ENCODE measurements at places on chromosomes 2 and 18.
A peak's percentile ranks its signal among the peaks of the same experiment; 100 is the strongest.

GRCh38 chr2:127597984-127598380 lies 48.0 kb upstream of the GPR17 start:
- no peak for DNase-seq

- DNase-seq: no peak
Observed at GRCh38 chr2:26492749-26493515, 15.0 kb upstream of the OTOF start.

- no peak for DNase-seq
Observed at GRCh38 chr2:229851870-229852269, 69.9 kb downstream of the TRIP12 start.

DNA sequence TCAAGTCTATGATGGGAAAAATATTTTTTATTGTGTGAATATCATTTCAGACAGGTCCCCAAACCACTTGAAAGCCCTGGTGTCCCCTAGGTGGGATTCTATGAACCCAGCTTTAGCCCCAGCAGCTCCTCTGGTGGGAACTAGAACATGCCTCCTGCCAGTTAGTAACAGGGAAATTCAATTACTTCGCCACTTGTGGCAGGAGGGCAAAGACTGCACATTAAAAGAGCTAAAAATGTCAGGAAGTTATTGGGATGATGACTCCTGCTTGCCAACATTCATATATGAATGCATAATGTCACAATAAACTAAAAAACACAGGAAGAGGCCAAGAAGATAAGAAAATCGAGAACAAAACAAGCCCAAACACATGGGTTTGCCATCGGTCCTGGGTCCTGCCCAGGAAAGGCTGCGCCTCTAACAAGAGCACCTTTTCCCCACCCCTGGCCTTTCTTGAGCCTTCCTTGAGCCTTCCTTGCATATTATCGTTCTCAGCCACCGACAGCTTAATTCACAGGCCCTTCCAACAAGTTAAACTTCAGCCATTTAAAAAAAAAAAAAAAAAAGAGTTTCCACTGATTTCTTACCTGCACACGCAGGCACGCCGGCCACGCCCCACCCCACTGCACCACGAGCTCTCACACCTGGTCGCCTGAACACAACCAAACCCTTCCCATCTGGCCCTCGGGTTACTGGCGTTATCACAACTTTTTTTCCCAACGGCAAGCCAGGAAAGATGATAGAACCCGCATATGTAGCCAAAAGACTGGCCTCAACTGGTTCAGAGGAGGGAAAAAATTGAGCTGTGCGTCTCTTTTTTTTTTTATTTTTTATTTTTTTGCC lies 23.4 kb downstream of the BCL11A start:
- DNase-seq: no peak

DNA sequence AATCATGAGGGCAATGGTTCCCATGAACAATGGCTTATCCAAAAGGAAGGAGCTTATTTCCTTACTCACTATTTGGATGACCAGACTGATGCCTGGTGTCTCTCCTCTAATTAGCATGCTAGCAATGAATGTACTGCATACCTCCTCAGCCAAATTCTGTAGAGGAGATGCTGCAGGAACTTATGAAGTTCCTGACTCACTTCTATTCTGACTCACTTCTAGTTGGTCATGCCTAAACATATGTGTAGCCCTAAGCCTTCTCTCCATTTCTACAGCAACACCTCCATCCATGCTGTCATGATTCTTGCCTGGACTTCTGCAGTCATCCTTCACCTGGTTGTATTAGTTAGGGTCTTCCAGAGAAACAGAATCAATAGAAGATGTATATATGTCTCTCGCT lies 59.9 kb upstream of the MRPS9 start:
- DNase-seq: no peak

DNA sequence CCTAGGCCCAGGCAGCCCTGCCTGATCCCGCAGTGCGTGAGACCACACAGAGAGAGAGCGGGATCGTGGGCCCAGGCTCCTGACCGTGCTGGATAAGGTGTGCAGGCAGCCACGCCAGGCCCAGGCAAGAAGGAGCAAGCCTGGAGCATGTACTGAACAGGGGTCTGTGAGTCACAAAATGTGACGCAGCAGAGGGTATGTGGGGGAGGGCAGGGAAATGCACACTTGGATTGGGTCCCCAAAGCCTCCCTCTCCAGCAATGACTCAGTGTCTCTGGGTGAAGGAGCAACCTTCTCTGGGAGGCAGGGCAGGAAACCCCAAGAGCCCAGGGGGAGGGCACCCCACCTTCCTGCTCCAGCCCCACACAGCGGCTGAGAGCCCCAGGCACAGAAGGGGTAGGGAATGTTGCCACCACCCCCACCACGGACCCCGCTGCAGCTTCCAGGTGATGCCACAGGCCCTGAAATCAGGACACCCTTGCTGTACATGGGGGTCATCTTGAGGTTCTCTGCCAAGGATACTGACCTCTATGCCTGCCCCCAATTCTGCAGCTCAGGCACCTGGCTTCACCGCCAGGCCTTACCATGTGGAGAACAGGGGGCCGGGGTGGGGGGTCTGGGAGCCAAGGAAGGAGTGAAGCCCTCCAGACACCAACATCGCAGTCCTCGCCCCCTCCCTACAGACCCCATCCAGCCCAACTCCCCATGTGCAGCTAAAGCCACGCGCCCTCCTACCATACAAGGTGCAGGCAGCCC lies 1.3 kb upstream of the GPC1 start:
- DNase-seq: peak; percentile 81

DNA sequence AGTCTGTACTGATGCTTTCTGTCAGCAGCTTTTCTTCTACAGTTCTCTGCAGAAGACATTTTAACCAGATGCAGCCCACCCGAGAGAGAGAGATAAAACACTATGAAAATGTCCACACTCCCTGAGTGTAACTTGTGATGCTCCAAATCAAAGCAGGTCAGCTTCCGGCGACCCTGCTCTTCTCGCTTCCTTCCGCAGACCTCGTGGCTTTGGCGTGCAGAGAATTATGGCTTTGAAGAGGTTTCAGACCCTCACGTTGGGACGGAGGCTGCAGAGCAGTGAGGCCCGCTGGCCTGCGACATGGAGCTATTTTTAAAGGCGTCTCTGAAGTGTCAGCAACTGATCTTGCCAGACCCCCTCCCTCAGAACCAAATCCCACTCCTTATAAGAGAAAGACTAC lies 41.8 kb downstream of the TMEM163 start:
- no peak for DNase-seq

GRCh38 chr18:4672162-4672561 lies 217.1 kb upstream of the DLGAP1 start:
- DNase-seq: no peak

- DNase-seq: no peak
Observed at GRCh38 chr18:26405190-26405801, 143.1 kb downstream of the KCTD1 start.

DNA sequence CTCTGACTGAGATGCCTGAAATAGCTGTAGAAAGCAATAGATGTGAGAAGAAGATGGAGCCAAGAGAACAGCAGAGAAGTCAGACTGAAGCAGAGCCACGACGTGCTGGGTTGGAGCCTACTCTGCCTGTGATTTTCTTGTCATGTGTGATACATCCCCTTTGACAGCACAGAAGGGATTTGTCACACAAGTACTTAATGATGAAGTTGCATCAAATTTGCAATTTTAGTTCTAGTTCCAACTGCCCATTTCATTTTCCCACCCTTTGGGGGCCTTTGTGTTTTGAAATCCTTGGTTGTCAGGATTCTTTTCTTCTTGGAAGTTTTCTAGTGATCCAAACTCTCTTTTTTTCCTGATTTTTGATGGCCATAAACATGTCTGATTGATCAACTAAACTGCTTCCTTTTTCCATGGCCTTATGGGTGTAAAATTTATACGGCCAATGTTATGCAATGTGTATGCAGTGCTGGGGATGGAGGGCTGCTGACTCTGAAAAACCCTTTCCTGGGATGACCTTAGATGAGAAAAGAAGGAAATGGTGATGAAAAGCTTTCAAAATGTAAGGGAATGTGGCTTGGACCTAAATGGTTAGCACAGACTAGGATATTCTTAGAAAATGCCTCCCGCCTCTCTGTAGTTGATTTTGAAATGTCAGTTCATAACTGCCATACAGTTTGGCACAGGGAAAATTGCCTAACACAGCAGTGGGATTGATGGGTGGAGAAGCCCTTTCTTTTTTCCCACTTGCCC lies 9.6 kb upstream of the B3GNT2 start:
- DNase-seq: no peak

DNA sequence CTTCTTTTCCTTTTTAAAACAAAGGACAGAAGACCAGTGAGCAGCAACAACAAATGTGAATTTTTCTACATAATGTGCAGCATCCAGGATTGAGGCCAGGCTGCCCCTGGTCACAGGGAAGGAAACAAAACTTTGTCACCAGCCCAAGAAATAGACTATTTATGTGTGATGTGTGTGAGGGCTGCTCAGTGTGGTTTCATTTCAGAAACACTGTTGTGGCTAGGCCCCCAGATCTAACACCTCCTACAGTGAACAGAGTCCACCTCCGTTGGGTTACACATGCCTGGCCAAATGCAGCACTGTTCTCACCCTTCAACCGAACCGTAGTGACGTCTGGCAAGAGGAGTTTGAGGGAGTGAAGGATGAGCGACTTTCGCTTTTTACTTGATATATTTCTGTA lies 146.3 kb upstream of the RIOK3 start:
- DNase-seq: no peak

DNA sequence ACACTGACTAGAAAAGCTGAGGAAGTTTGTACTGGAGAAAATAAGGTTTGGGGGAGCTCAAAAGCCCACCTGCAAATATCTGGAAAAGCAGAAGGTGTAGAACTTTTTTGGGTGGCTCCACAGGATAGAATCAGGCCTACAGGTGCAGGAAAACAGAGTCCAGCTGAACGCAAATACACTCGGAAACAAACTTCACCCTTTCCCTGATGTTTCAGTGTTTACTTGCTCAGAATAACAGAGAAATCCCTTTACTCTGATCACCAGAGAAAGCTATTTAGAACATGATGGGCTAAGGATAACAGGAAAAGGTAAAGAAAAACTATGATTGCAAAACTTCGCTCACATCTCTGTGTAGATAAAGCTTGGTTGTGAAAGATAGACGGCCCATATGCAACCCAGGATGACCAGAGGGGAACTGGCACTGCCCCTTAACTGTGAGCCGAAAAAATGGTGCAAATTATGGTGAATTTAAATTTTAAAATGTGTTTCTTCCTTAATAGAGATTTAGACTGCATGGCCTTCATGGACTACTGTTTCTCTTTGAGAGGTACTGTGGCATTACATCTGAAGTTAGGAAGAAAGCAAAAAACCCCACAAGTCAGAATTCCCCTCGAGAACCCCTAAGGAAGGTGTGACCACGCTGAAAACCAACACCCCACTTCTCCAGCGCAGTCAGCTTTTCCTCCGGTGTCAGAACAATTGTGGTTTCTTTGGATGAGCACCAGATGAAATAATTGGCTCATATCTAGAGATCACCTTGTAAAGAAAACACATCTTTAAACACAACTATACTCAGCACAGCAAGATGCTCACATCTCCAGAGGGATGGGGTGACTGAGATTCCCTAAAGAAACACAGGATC lies 84.5 kb upstream of the TMEM247 start:
- no peak for DNase-seq

DNA sequence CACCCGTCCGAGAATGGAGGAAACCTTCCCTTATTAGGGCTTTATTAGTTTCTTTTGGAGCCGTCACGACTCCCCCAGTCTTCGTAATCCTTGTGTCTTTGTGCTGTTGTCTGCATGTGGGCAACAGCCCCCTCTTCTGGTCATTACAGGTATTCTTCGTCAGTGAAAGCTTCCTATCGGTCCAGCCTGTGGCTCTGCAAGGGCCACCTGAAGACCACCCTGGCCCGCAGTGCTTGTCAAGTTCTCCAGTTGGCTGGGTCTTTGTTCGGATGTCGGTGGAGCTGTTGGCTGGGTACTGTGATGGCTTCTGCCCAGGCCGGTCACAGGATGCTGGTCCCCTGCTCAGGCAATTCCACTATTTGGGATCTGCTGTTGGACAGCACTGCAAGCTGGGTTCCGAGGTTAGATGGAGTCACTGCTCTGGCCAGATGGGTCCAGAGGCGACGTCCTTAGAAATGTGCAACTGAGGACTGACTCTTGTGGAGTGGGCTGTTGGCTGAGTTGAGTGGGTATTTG lies 19.2 kb downstream of the E2F6 start:
- peak; percentile 42 for DNase-seq

DNA sequence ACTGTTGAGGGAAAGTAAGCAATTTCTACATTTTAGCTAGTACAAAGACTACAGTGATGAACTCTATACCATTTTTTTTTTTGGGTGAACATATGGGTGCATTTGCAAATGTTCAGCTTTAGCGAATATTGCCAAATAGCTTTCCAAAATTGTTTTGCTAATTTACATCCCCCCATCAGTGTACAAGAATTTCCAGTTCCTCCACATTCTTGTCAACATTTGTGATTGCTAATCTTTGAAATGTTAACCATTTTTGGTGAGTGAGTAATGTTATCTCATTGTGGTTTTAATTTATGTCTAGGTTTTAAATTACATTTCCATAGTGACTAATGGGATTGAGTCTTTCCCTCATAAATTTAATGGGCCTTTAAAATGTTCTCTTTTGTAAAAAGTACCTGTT lies 16.4 kb upstream of the CNRIP1 start:
- DNase-seq: peak; percentile 71

GRCh38 chr2:43491065-43491639 lies 104.7 kb downstream of the THADA start:
- no peak for DNase-seq

DNA sequence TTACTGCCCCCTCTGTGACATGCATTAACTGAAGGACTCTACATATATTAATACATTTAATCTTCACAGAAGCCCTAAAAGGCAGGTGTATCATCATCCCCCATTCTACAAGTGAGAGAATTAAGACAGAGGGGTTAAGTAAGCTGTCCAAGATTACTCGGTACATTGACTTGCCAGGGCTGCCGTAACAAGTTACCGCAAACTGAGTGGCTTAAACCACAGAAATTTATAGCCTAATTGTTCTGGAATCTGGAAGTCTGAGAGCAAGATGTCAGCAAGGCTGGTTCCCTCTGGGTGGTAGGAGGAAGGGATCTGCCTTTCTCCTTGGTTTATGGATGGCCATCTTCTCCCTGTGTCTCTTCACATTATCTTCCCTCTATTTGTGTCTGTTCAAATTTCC lies 605.5 kb downstream of the EPHA4 start:
- DNase-seq: peak; percentile 6

DNA sequence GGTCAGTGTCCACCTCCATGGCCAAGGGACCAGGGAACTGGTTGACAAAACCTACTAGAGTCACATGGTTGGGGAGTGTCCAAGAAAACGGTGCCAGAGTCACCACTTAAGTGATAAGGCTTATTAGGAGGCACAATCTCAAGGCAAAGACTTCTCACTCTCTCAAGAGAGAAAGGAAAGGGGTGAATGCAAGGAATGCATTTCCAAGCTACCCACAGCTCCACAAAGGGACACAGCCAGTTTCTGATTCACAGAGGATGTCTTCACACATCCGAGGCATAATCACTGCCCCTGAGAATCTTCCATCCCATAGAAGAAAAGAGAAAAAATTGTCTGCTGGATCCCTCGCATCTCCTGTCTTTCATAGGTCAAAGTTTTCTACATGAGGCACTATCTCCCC lies 269.3 kb downstream of the TNS1 start:
- no peak for DNase-seq

GRCh38 chr18:2448565-2449151 lies 122.6 kb downstream of the METTL4 start:
- no peak for DNase-seq

GRCh38 chr2:236001854-236002253 lies 166.3 kb downstream of the GBX2 start:
- DNase-seq: no peak

GRCh38 chr2:38720613-38721241 lies 30.4 kb downstream of the SRSF7 start:
- DNase-seq: peak; percentile 82

GRCh38 chr2:119197529-119198239 lies 25.9 kb upstream of the STEAP3 start:
- DNase-seq: no peak

GRCh38 chr2:224887141-224887540 lies 155.1 kb downstream of the DOCK10 start:
- DNase-seq: peak; percentile 66
